ENCODE measurements at places on chromosomes 2 and 18.

- no peak for DNase-seq
Observed at GRCh38 chr18:11147962-11148679, 1.2 kb downstream of the PIEZO2 start.

GRCh38 chr2:195252018-195252417, 405.0 kb upstream of the SLC39A10 start:
- DNase-seq, result no peak

GRCh38 chr2:237883951-237884446, 24.6 kb downstream of the RAMP1 start:
- DNase-seq, result no peak

- DNase-seq, result no peak
Observed at GRCh38 chr2:8437949-8438400, 243.9 kb upstream of the ID2 start.

DNA sequence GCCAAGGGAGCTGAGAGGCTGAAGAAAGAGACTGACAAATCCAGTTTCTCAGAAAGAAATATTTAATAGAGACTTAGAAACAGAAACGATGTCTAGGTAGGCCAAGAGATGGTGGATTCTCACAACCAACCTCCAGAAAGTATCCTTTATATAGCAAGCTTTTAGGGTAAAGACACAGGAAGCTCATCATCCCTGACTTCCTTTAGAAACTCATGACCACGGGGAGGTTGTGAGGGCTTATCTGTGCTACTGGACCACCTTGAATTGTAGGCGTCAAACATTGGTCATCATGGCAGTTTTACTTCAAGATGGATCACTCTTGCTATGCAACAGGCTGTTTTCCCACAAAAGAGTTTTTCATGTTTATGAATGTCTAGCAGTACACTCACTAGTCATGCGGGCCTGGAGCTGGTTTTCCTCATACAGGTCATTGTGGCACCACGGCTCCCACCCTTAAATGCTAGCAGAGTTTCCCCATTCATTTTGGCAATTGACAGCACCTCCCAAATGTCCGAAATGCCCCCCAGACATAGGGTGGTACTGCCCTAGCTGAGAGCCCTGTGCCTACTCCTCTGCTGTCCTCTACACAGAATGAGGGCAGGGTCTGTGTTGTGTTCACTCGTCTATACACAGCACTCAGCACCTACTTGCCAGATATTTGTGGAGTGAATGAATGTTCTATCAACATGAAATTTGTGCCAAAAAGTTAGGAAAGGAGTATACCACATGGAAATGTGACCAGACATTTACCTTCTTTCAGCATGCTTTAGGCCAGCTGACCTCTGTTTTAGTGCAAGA, 89.0 kb downstream of the TMEM247 start:
- no peak for DNase-seq

- DNase-seq, result no peak
Observed at GRCh38 chr2:168457190-168457895, 1.3 kb downstream of the CERS6 start.

GRCh38 chr2:174957050-174957449, 48.1 kb downstream of the CHN1 start:
- no peak for DNase-seq

- DNase-seq, result no peak
Observed at GRCh38 chr2:86003104-86003503, 102.6 kb downstream of the POLR1A start.

GRCh38 chr2:43220760-43221123, 5.7 kb downstream of the ZFP36L2 start:
- no peak for DNase-seq

GRCh38 chr2:191656792-191657191, 21.1 kb upstream of the NABP1 start:
- no peak for DNase-seq

- no peak for DNase-seq
Observed at GRCh38 chr2:42722320-42723190, 41.4 kb downstream of the OXER1 start.

Measured in CD4-positive, alpha-beta memory T cell (primary cell).